T-helper 17 cell (primary cell): ENCODE measurements at places on chromosomes 7 and 10. TPM values are rescaled to one million over a fixed set of nuclear protein-coding genes. Genes with fewer than 3 reads are reported as not detected.

The GDF10 gene
- total RNA-seq: 0.17 TPM

DNA sequence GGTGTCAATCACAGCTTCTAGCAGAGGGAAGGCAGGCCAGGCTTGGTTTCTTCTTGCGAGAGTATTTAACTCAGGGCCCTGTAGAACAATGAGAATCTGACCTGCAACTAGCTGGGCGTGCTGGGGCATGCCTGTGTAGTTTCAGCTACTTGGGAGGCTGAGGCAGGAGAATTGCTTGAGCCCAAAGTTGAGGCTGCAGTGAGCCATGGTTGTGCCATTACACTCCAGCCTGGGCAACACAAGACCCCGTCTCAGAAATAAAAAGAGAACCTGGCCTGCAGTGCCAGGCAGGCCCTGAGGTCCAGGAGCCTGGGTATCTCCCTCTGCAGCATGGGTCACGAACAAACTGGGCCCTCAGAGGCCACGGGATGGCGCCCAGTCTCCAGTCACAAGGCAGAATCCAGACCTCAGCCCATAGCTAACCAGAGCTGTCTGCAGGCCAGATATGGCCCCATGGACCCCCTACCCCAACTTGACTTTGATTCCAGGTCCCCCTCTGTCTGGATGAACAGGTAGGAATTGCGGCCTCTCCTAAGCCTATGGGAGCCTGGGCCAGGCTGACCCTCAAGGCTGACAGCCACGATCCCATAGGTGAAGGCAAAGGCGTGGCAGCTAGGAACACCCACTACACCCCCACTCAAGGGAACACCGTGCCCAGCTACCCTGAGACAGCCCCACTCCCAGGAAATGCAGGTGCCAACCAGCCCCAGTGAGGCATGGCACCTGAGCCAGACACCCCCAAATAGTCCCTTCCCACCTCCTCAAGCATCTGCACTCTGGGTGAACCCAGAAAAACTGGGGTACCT lies 102.7 kb upstream of the TNRC18 start:
- peak overlapping the region; percentile 98 for H3K4me3 ChIP-seq
- peaks cover 20% of the 10 kb centered on the region for H3K36me3 ChIP-seq
- peaks cover 34% of the 10 kb centered on the region for H3K4me1 ChIP-seq
- DNase-seq: no peak
- H3K27me3 ChIP-seq: no peaks in the 10 kb centered on the region
- H3K27ac ChIP-seq: peak overlapping the region; percentile 98

GRCh38 chr10:75841266-75841665 lies 409.8 kb downstream of the LRMDA start:
- no peak overlapping the region for H3K27ac ChIP-seq
- no peaks in the 10 kb centered on the region for H3K4me1 ChIP-seq
- no peak overlapping the region for H3K4me3 ChIP-seq
- DNase-seq: no peak

DNA sequence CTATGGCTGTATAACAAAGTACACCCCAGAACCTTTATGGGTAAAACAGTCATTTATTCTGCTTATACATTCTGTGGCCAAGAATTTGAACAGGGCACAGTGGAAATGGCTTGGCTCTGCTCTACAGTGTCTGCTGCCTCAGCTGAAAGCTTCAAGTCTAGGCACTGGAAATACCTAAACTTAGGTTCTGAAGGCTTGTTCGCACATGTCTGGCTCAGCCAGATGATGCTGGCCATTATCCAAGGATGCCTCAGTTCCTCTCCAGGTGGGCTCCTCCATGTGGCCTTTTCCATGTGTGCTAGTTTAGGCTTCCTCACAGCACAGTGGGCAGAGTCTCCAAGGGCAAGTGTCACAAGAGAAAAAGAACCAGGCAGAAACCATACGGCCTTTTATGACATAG lies 76.8 kb downstream of the RALA start:
- H3K27me3 ChIP-seq: no peaks in the 10 kb centered on the region
- H3K36me3 ChIP-seq: peaks cover 12% of the 10 kb centered on the region
- H3K4me3 ChIP-seq: no peak overlapping the region
- no peak for DNase-seq

DNA sequence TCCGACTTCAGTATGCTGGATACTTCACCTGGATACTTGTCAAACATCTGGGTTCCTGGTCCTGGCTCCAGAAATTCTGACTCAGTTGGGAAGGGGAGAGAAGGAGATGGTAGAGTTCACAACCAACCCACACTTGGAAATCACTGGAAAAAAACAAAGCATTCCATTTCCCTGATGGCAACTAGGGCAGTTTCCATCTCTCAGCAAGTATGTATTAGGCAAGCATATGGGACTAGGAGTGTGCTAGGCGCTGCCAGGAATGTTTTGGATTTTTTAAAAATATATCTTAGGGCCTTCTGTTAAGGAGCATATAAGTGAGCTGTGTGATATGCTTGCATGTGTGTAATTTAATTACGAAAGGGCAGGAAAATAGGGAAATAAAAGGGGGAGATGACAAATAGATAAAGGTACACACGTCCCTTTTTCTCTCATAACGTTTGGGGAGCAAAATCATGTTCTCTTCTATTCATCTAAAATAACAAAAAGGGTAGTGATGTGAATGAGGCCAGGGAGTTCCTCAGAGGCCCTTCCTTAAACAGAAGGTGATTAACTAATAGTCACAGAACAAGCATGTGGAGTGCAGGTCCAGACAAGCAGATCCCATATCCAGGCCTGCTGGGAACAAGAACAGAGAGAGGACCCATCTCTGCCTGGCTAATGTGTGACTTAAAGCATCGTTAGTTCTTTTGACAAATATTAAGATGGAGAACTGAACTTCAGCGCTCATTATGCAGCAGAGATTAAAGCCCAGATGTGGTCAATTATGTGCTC lies 64.5 kb upstream of the NFE2L3 start:
- H3K4me1 ChIP-seq: peaks cover 7% of the 10 kb centered on the region
- H3K27me3 ChIP-seq: peaks cover 15% of the 10 kb centered on the region
- no peak for DNase-seq
- H3K4me3 ChIP-seq: no peak overlapping the region
- H3K27ac ChIP-seq: no peak overlapping the region

DNA sequence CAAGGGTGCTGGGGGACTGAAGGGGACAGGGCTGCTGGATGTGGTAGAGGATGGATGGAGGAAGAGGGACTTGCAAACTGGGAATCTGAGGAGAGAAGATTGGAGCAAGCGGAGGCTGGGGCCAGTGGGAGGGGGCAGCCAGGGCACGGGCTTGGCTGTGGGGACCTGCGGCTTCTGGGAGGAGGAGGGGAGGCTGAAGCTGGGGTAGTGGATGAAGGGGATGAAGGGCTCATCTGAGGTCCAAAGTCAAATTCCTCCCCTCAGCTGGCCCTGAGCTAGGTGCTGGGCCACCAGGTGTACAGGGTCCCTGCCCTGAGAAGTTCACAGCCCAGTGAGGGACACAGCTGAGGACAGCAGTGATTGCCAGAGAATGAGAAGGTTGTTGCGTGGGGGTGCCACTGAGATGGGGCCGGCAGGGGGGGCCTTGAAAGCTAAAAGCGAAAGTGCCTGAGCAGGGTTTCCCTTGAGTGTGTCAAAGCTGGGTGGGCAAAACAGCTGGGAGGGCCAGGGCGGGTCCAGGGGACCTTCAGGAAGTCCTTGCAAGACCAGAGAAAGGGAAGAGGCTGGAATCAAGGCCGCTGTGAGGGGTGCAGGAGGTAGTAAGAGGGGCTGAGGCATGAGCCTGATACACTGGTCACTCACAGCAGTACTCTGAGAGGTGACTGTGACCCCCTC lies 75.2 kb downstream of the MYL10 start:
- no peak overlapping the region for H3K27ac ChIP-seq
- no peak overlapping the region for H3K4me3 ChIP-seq
- DNase-seq: no peak
- peaks cover 2% of the 10 kb centered on the region for H3K4me1 ChIP-seq
- peaks cover 2% of the 10 kb centered on the region for H3K36me3 ChIP-seq

DNA sequence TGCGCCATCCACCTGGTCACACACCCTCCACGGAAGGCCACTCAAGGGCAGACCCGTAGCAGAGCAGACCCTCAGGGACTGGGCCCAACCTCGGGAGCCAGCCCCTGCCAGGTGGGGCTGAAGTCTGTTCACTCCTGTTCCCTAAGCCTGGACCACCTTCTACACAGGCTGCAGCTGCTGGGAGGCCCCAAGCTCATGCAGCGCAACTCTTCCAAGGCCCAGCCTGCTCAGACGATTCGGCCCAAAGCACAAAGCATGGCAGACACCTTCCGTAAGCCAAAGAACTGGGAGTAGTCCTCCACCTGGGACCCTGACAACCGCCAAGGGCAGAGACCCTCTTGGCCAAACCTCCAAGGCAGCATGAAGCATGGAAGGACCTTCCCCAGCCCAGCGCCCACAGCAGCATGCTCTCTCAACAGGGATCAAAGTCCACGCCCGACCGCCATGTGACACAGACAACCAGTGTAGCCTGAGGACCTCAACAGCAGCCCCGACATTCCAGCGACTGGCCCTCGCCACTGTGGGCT lies 11.5 kb downstream of the SHH start:
- no peak overlapping the region for H3K4me3 ChIP-seq
- DNase-seq: no peak
- peaks cover 47% of the 10 kb centered on the region for H3K27me3 ChIP-seq
- peaks cover 2% of the 10 kb centered on the region for H3K4me1 ChIP-seq

- no peak overlapping the region for H3K4me3 ChIP-seq
- no peaks in the 10 kb centered on the region for H3K4me1 ChIP-seq
- H3K27me3 ChIP-seq: no peaks in the 10 kb centered on the region
- no peak for DNase-seq
- H3K27ac ChIP-seq: no peak overlapping the region
Measured at GRCh38 chr7:80942261-80943041, 23.6 kb upstream of the SEMA3C start.

GRCh38 chr10:60032723-60033122 lies 126.4 kb upstream of the CCDC6 start:
- H3K27ac ChIP-seq: peak overlapping the region; percentile 29
- no peak for DNase-seq
- no peak overlapping the region for H3K4me3 ChIP-seq
- H3K4me1 ChIP-seq: peaks cover 11% of the 10 kb centered on the region
- peaks cover 4% of the 10 kb centered on the region for H3K36me3 ChIP-seq
